Gastroesophageal sphincter (tissue), 4 donors: ENCODE measurements at places on chromosomes 5 and 9. TPM values are rescaled to one million over a fixed set of nuclear protein-coding genes. Genes with fewer than 3 reads are reported as not detected.
A peak's percentile ranks its signal among the peaks of the same experiment; 100 is the strongest.

Gene RPS23
- 3,565 TPM for total RNA-seq

Gene NMUR2
- not detected for total RNA-seq

Gene EFNA5
- total RNA-seq = 3.4 TPM

Gene PTGR1
- 19.1 TPM for total RNA-seq

Gene MYO10
- total RNA-seq = 6.9 TPM

Gene SLCO6A1
- not detected for total RNA-seq

Gene FAM78A
- total RNA-seq = 3.1 TPM

Gene HAVCR1
- not detected for total RNA-seq

Gene MACROH2A1
- total RNA-seq = 163 TPM

Gene NUP155
- total RNA-seq = 21.6 TPM

Gene NKD2
- 2.0 TPM for total RNA-seq

Gene C5orf63
- 0.89 TPM for total RNA-seq

Gene KIF4B
- not detected for total RNA-seq

Gene PLPPR1
- total RNA-seq = 0.42 TPM

Gene ADRB2
- 5.2 TPM for total RNA-seq

- no peak for ATAC-seq
These were observed 38.2 kb downstream of the CNOT8 start for GRCh38 chr5:154896562-154897165.

GRCh38 chr9:4430432-4431261 lies 59.6 kb upstream of the SLC1A1 start:
- peak; percentile 55 for ATAC-seq

GRCh38 chr5:1504617-1505016 lies 19.1 kb downstream of the LPCAT1 start:
- no peak for ATAC-seq

- no peak for ATAC-seq
These were observed 323.9 kb upstream of the PANK3 start for GRCh38 chr5:168903061-168903460.

GRCh38 chr5:106755789-106756188 lies 914.9 kb downstream of the EFNA5 start:
- no peak for ATAC-seq

DNA sequence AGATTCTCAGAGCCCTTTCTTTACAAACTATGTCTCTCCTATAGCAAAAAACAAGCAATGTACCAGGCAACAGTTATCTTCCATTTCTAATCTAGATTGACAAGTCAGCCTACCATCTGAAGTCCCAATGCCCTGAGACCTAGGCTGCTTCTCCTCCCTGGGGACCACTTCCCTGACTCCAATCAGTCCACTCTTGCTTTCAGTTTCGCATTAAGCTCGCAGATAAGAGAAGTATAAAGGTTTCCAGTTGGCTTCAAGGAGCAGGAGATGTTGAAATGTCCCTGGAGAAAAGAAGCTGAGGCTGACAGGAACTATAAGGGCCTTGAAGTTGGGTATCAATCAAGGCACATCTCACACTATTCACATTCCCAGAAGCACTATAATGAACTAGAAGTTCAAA lies 32.3 kb downstream of the ERP44 start:
- ATAC-seq = no peak

DNA sequence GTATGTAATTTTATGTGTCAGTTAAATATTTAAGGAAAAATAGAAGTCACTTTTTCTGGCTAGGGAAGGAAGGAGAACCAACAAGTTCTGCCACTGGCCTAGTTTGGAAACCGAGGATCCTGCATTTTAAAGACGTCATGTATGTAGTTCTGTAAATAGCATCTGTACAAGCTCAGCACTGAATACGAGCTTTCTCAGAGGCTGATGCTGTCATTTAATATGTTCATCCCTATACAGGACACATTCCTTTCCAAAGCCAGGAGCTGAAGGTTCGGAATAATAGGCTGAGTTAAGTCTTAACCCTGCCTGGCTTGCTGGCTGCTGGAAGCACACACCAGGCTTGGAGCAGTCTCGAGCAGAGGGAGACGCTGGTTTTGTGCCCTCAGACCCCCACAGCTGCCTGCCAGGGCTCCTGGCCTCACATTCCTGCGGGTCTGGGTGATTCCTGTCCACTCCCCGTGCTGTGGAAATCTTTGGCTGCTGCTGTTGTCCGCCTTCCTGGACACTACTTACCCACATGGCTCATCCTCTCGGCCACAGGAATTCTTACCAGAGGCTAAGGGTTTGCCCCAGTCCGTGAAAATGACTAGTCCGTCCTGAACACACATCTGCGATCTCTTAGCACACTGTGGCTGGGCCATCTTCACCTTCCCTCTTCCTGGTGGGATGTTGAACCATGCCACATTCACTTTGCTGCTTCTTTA lies 36.6 kb downstream of the SLC46A2 start:
- no peak for ATAC-seq

- no peak for ATAC-seq
These were observed 4.7 kb upstream of the PTGS1 start for GRCh38 chr9:122366074-122366660.

- no peak for ATAC-seq
These were observed 6.5 kb downstream of the UBQLN1 start for GRCh38 chr9:83701286-83701685.

- no peak for ATAC-seq
These were observed 280.8 kb downstream of the AOPEP start for GRCh38 chr9:95007226-95007869.

DNA sequence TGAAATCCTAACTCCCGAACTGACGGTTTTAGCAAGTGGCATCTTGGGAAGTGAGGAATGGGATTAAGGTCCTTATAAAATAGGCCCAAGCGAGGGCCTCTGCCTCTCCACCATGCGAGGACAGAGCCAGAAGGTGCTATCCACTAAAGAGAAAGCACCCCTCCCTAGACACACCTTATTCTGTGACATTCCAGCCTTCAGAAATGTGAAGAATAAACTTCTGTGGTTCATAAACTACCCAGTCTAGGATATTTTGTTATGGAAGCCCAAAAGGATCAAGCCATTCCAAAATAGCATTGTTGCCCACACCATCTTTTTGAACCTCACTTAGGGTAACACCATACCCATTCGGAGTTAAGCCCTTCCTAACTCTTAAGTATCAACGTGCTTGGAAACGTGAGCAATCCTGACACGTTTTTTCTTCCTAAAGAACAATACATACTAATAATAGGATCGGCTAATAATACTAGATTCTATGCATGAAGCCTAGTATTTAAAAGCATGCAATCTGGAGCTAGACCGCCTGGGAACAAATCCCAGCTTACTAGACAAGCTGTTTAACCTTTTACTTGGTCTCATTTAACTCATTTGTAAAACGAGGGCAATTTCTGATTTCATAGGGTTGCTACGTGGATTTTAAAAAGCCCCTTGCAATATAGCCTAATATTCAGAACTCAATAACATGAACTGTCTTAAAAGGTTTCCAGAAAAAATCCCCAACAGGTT lies 1.1 kb upstream of the SMC2 start:
- no peak for ATAC-seq

DNA sequence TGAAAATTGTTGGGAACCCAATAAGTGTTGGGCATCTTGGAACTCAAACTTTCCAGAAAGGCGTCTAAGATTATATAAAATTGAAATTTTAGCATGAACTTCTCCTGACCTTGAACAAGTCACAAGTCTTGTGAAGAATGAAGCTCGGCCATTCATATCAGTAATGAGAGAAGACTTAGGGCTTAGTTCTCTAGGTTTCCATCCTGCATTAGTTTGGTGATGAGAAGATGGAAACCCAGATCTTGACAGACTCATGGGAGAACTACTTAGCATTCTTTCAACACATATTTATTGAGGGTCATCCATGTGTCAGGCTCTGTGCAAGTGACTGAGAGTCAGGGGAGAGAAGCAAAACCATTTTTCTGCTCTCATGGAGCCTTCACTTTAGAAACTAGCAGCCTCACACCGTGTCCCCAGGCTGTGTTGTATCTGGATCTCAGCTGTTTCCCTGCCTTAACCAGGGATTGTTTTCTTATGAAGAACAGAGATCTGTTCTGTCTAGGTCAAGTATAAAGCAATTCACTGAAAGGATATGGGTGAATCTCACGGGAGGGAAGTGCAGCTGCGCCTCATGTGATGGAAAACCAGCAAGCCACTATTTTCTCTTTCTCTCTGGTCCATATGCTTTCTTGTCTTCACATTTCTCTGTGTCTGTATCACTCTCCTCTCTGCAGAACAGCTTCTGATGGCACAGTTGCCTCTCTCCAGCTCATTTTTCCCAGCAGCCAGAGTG lies 3.4 kb downstream of the GARNL3 start:
- no peak for ATAC-seq

GRCh38 chr5:112857866-112858265 lies 3.2 kb upstream of the SRP19 start:
- ATAC-seq = no peak

DNA sequence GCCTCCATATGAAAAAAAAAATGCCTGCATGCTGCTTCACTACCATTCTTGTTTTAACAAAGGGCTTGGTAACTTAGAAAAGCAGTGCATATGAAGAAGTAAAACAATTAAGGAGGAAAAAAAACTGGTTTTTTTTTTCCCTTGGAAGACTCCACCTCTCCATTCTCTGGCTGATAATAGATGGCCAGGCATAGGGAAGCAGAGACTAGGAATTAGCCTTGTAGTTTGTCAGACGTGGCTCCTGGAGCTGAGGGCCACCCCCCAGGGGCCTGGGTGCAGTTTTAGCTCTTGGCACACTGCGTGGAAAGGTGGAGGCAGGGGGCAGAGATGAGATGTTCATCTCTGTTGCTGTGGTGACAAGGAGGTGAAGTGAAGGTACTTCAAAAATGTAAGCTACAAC lies 42.7 kb downstream of the WDR36 start:
- ATAC-seq = no peak

DNA sequence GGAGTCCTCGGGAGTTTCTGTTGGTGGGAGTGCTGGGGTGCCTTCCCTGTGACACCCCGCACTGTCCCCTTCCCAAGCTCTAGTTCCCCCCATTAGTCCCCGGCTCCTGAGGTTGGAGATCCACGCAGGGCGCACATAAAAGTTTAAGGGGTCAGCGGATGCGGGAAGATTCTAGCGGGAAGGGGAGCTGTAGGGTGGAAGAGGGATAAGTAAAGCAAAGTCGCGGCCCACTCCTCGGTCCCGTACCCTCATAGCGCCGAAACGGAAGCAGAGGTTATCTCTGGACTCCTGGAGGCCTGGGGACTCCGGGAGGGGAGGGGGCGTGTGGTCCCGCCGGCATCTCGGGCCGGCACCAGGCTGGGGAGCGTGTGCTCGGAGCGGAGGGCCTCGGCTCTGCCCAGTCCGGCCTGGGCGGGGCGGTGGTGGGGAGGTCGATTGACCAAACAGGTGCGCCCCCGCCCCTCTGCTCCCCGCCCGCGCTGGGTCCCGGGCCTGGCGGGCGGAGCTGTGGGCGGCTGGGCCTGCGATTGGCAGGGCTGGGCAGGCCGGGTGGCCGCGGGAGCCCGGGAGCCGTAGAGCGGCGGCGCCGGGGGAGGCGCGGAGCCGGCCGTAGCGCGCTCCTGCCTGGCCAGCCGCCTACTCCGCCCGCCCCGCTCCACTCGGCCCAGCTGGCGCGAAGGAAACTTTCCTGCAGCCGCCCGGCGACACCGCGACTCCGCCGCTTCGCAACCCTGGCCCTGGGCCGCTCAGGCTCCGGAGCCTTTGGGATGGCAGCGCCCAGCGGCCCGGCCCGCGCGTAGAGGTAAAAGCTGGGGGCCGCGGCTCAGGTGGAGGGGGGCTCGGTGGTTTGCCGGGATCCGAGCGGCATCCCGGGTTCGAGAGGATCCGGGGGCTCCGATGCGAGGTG lies 52.2 kb upstream of the DAB2IP start:
- ATAC-seq = peak; percentile 90

DNA sequence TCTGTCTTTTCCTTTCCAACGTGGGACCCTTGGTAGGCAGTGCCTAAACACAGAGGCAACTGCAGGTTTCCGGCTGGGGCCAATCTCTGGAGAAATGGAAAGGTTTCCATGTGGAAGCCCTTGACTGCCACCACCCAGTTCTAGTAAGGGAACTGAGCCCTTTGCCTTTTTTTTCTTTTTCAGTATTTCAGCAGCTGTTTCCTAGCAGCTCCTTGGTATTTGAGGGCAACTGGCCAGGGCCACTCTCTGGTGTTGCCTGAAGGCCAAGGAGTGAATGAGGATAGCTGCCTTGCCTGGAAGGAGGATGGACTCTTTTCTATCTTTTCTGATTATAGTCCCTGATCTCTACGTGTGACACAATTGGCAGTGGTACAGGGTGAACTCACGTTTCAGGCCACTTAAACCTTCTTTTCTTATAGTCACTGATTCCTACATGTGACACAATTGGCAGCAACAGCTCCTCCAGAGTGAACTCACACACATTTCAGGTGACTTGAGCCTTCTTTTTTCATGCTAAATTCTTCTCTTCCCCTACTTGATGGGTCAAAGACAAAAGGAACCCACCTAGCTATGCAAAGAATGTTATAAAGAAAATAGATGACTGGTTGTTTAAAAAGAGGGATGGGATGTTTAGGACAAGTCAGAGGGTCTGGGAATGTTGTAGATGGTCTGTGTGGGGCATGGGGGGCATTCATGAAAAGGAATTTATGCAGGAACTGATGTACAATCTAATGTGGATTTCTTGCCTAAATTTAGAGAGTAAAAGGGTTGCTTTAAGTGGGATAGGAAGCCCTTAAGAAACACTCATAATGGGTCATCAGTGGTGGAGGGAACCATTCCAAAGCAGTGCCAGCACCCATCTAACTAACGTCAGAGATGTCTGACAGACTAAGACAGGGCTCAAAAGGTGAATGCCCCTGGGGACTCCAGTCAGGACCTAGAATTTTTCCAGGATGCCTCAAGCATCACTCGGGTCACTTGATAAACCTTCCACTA lies 190.1 kb downstream of the TMEM232 start:
- ATAC-seq = no peak

DNA sequence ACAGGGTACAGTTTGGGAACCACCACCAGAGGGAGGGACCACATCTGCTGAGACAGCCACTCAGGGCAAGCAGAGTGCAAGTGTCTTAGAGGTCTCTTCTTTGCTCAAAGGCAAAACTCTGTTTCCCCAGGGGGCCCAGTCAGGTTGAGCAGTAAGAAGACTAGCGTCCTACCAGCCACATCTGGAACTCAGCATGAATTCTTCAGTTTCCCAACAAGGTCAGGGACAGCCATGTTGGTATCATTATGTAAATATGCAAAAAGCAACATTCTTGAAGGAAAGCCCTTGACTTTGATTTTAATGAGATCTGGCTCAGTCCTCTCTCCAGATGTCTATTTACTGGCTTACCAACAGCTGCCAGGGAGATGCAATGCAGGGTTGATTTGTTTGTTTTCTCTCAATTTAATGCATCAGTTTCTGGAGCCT lies 46.7 kb downstream of the TGFBI start:
- ATAC-seq = no peak

- ATAC-seq = no peak
These were observed 258.0 kb upstream of the CLINT1 start for GRCh38 chr5:158116965-158117364.

- no peak for ATAC-seq
These were observed 68.5 kb upstream of the CEP78 start for GRCh38 chr9:78167356-78167755.

- no peak for ATAC-seq
These were observed 120.0 kb downstream of the HMHB1 start for GRCh38 chr5:143931986-143932385.

- no peak for ATAC-seq
These were observed 131.7 kb downstream of the ADGRV1 start for GRCh38 chr5:90690307-90690706.

- ATAC-seq = no peak
These were observed 1.3 kb downstream of the RAI14 start for GRCh38 chr5:34657274-34657921.

GRCh38 chr5:173745123-173745522 lies 128.7 kb upstream of the BOD1 start:
- no peak for ATAC-seq
